ENCODE measurements at places on chromosomes 5 and 9. TPM values are rescaled to one million over a fixed set of nuclear protein-coding genes. Genes with fewer than 3 reads are reported as not detected.

DNA sequence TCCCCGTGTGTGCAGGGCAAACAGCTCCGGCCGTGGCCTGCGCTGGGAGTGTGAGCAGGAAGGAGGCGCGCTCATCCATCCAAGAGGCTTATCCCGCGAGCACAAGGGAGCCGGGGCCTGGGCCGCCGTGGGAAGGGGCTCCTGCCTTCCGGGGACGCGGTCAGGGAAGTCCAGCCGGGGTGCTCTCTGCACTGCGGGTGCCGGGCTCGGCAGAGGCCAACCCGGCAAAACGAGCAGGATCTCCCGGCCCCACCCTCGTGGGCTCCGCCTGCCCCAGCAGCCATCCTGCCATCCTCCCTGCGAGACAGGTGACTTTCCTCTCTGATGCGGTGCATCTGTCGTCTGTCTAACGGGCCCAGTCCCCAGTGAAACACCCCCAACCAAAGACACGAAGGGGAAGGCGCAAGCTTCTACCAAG lies 244.2 kb downstream of the AUH start:
- DNase-seq, result no peak

SCGB3A2 gene
- not detected for total RNA-seq

- DNase-seq, result no peak
Observed at GRCh38 chr9:14173713-14174112, 140.2 kb downstream of the NFIB start.

IFNA17 gene
- total RNA-seq, result not detected

DNA sequence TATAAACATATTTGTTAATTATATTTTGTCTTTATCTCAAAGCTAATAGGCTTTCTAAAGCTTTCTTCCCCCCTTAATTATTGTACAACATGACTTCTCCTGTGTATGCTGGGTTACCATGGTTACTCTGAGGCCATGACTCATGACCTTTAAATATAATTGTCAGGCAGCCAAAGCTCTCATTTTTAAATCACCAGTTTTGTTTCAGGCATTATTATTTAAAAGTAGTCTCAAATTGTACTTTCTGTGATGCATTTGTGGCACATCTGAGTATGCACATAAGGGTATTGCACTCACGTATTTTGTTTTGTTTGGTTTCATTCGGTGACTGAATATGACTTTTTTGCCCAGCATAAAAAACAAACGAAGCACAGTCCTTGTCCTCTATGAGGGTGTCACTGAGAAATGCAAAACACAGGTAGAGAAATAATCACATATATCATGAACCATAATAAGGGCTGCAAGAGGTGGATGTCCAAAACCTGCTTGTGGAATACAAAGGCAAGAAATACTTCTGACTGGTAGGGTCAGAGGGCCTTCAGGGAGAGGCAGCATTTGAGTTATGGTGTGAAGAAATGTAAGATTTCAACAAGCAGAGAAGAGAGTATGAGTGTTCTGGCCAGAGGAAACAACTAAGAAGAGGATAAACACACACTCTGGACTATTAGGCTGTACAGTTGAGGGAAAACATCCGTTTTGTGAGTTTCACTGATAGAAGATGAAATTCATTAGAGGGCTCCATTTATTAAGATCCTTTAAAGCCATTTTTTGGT lies 2.1 kb downstream of the CCDC192 start:
- DNase-seq, result peak; percentile 95

GRCh38 chr5:155106221-155106620 lies 92.7 kb downstream of the KIF4B start:
- DNase-seq, result no peak

CNOT6 gene
- total RNA-seq, result 7.7 TPM

GRCh38 chr9:94908583-94909249 lies 182.2 kb downstream of the AOPEP start:
- DNase-seq, result no peak

DNA sequence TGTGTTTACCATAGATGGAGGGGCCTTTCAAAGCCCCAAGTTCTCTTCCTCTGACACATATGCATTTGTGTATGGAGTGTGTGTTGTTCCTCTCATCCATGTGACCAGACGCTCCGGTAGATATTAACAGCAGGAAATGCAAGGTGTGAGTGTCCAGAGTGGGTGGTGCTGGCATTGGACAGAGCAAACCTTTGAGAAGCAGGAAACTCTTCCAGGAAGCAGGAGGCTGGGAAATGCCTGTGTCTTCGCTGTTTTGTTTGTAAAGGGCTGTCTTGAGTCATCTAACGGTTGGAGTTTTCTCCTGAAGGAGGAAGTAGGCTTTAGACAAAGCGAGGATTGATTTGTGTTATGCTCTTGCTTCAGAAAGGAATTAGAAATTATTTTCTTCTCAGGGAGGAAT lies 370.9 kb downstream of the PLK2 start:
- DNase-seq, result no peak

ANKRD34B gene
- not detected for total RNA-seq

HRCT1 gene
- total RNA-seq, result 1.2 TPM

DNA sequence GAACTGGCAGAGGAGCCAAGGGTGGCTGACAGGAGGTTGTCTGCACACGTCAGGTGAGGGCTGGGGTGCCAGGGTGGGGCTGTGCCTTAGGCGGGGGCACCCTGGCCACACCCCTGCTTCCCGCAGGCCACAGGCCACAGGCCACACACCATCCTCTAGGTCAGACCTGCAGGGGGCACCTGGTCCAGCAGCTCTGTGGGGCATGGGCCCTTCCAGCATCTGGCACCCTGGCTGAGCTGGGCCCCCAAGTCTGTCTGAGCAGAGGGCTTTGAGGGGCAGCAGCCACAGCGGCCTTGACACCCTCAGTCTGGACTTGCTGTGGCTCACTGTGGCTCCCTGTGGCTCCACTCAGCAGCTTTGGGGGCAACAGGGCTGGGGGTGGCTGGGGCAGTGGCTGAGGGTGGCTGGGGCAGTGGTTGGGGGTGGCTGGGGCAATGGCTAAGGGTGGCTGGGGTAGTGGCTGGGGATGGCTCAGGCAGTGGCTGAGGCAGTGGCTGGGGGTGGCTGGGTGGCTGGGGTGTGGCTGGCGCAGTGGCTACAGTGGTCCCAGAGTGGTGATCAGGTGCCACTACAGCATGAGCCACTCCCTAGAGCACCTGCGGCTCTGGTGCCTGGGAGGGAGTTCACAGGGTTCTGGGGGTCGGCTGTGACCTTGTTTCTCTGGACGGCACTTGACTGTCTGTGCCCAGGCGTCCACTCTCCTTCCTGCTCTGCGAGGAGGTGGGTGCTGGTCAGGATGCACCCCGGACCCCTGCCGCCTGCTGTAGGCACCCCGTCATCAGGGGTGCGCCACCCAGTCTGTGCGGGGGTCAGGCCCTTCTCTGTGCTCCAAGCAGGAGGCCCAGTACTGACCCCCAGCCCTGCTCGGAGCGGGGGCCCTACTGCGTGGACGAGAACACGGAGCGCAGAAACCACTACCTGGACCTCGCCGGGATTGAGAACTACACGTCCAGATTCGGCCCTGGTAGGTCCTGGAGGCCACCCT lies 27.1 kb downstream of the NKD2 start:
- no peak for DNase-seq

TSSK1B gene
- not detected for total RNA-seq

C5orf58 gene
- not detected for total RNA-seq

DNA sequence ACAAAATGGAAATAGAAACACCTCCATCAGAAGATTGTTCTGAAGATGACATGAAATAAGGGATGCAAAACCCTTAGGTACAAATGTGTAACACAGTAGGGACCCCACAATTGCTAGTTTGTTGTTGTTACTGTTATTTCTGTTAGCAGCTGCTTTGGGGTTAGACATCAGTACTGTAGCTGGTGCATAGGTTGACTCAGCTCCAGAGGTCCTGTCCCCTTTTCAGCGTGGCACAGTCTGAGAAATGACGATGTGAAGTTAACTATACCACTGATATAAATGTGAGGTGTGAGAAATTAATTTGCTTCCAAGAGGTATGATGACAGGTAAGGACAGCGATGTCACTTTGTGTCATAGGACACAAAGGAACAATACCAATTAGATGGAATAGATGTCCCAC lies 384.6 kb upstream of the KLF4 start:
- no peak for DNase-seq

DNA sequence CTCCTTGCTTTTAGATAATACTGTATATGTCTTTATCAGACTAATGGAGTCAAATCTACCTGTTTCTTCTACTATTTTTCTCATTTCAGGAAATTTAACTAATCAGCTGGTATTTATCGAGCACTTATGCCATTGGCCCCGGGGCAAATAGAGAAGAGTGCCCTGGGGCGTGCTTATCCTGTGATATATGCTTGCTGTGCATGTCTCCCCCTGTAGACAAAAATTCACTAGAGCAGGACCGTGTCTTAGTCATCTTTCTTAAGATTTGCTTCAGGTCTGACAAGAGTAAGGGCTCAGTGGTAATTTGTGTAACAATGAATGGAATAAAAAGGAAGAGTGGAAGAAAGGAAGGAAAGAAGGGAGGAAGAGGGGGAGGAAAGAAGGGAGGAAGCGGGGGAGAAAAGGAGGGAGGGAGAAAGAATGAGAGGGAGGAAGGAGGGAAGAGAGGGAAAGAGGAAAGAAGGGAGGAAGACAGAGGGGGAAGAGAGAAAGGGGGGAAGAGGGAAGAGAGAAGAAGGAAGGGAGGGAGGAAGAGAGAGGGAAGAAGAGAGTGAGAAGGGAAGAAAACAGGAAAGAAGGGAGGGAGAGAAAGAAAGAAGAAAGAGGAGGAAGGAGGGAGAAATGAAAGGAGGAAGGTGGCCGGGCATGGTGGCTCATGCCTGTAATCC lies 295.7 kb upstream of the PANK3 start:
- peak; percentile 23 for DNase-seq

DNA sequence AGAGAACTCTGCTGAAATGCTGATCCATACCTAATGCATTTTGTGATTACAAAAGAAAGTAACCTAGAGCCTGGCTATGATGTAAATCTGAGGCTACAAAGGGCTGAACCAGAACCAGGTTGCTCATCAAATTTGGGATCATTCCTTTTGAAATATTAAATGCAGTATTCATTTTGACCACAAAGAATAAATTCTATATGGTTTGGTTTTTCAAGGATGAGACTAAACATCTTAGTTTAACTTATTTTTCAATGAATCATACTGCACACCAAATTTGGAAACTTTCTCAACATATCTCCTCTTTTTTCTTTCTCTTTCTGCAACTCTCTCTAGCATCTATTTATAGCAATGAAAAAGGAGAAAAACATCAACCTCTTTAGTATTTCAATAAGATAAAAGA lies 46.5 kb downstream of the CEMIP2 start:
- DNase-seq, result peak; percentile 31

- no peak for DNase-seq
Observed at GRCh38 chr5:75028090-75028489, 24.3 kb downstream of the GCNT4 start.

SLC45A2 gene
- total RNA-seq, result not detected

CPEB4 gene
- total RNA-seq, result 16.3 TPM

DNA sequence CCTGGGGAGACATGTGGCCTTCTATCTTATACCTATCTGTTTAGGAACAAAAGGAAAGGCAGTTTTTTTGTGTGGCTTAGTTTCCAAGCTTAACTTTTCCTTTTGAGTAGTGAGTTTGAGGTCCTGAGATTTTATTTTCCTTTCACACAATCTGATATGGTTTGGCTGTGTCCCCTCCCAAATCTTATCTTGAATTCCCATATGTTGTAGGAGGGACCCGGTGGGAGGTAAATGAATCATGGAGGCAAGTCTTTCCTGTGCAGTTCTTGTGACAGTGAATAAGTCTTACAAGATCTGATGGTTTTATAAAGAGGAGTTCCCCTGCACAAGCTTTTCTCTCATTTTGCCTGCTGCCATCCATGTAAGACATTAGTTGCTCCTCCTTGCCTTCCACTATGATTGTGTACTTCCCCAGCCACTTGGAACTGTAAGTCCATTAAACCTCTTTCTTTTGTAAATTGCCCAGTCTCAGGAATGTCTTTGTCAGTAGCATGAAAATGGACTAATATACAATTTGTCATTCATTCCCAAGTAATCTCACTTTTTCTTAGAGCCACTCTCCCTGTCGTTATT lies 4.7 kb upstream of the CLTB start:
- DNase-seq, result no peak

DNA sequence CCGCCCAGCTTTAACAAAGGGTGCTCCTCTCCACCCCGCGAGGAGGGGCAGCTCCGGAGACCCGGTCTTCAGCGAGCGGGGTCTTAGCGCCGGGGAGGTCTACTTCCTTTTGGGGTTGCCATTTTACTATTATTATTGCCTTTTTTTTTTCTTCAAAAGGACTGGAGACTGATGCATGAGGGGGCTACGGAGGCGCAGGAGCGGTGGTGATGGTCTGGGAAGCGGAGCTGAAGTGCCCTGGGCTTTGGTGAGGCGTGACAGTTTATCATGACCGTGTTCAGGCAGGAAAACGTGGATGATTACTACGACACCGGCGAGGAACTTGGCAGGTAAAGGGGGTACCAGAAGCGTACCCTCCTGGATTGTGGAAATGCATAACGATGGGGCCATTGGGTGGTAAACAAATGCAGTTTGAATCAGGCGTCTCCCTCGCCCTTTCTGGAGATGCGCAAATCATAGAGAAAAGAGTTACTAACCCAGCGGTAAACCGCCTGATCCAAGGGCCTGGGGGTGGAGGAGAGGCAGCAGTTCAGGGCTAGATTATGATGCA lies 1.2 kb downstream of the DAPK1 start:
- DNase-seq, result no peak

GRCh38 chr5:42872865-42873264 lies 61.2 kb upstream of the SELENOP start:
- DNase-seq, result no peak

SLC6A3 gene
- total RNA-seq, result not detected

- no peak for DNase-seq
Observed at GRCh38 chr9:11257992-11258391, 645.2 kb upstream of the PTPRD start.

MAP3K1 gene
- 4.3 TPM for total RNA-seq

DNA sequence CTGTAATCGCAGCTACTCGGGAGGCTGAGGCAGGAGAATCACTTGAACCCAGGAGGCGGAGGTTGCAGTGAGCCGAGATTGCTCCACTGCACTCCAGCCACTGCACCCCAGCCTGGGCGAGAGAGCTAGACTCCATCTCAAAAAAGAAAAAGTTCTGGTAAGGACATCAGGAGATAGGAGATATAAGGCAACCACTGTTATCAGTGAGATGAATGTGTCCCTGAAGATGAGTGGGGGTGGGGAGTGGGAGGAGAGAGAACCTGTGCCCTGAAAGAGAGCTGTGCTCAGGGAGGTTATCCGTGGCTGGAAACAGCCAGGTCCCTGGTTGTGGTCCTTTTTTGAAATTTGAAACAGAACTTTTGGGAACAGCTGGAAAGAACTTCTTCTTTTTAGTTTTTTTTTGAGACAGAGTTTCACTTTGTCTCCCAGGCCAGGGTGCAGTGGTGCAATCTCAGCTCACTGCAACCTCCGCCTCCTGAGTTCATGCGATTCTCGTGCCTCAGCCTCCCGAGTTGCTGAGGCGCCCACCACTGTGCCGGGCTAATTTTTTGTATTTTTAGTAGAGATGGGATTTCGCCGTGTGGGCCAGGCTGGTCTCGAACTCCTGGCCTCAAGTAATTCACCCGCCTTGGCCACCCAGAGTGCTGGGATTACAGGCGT lies 2.6 kb downstream of the PTPA start:
- no peak for DNase-seq

GRCh38 chr9:84659313-84659712 lies 10.2 kb upstream of the NTRK2 start:
- DNase-seq, result no peak

EXOC3 gene
- 39.9 TPM for total RNA-seq

Measured in GM23248 (cell line).